ENCODE measurements at places on chromosomes 7 and 10. TPM values are rescaled to one million over a fixed set of nuclear protein-coding genes. Genes with fewer than 3 reads are reported as not detected.

NFE2L3 gene
- total RNA-seq, result 7.6 TPM

GNAT3 gene
- total RNA-seq, result not detected

GALNT17 gene
- not detected for total RNA-seq

IDI2 gene
- not detected for total RNA-seq

DIP2C gene
- total RNA-seq, result 2.0 TPM

DYNC1I1 gene
- total RNA-seq, result 1.0 TPM

Data from hair follicular keratinocyte (primary cell).